Ascending aorta (tissue), 2 donors: ENCODE measurements at places on chromosomes 4 and X.

DNA sequence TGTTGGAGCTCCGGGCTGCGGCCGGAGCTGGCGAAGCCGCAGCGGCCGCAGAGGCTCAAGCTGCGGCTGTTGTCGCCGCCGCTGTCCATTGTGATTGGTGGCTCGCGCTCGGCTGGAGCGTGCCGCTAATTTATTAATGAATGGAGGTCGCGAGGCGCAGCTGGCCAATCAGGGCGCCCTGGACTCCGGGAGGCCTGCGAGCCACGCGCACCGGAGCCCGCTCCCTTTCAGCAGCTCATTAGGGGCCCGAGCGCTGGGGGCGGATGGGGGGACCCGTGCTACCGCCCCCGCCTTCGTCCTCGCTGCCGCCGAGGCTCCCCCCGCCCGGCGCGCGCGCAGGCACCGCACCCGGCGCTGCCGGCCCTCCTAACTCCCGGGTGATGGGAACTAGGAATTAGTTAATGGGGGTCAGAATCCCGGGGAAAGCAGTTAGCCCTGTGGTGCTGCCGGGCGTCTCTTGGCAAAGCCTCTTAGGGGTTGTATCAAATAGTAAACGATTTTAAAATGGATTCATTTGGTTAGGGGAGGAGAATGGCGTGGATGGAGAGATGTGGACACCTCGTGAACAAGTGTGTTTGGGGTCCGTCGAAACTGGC, 589 bp upstream of the NEUROG2 start:
- DNase-seq: no peak

- no peak for DNase-seq
Measured at GRCh38 chrX:153667956-153668396, 5.6 kb downstream of the PNCK start.

DNA sequence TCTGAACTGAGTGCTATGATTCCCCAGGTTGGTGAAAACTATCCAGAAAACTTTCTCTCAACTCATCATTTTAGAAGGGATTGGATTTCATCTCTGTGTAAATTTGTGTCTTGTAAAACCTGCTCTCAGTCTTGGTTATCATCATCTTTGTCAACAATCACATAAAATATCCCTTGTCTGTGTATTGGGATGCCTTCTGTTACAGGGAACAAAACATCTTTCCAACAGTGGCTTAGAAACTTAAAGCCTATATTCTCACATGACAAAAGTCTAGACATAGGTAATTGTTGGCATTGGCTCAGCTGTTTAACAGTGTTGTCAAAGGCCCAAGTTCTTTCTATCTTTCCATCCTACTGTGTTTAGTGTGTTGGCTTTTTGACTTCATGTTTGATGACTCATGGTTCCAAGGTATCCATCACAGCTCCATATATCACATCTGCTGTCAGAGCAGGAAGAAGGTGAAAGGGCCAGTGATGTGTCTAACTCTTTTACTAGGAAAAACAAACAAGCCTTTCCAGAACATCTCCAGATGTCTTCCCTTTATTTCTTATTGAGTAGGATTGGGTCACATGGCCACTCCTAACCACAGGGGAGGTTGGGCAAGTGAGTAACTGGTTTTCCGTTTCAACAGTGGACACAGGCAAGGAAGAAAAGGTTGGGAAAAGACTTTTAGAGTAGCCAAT, 65.0 kb downstream of the PHEX start:
- DNase-seq: no peak

DNA sequence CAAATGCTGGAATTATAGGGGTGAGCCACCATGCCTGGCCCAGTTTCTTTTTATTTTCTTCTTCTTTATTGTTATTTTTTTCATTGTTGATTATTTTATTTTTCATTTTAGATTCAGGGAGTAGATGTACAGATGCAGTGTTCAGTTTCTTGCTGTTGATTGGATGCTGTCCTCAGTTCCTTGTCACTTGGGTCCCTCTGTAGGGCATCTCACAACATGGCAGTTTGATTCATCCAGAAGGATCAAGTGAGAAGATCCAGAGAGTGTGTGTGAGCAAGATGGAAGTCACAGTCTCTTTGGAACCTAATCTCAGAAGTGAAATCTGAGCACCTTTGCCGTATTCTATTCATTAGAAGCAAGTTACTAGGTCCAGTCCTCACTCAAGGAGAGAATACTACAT, 20.9 kb downstream of the HMGB3 start:
- no peak for DNase-seq

DNA sequence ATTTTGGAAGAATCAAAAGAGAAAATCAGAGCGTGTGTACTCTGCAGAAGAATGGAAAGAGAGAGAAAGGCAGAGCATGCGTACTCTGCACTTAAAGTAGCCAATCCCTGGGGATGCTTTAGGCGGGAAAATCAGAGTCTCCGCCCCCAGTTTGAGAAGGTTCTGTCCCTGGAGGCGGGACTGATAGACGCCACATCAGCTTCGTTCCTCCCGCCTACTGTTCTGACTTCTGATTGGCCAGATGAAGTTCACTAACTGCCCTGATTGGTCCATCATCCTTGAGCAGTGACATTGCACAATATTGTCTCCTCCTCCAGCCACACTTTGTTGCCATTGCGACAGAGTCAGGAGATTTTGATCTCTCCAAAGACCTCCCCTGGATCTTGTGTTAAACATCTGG, 23.8 kb downstream of the SSX1 start:
- no peak for DNase-seq

GRCh38 chrX:44224760-44225159, 118.7 kb downstream of the EFHC2 start:
- no peak for DNase-seq

DNA sequence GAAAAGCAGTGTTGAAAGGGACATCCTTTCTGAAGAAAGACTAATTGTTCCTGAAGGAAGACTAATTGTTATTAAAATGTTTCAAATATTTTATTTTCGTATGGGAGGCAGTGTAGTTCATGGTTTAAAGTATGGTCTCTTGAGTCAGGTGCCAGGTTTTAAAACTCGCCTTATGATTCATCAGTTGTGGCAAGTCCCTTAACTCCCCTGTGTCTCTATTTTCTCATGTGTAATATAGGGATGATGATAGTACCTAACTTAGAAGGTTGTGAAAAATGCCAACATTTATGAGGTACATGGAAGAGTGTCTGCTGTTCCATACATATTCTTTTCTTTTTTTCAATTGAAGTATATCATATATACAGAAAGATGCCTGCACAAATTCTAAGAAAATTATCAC, 414.2 kb upstream of the DIPK2B start:
- DNase-seq: no peak

DNA sequence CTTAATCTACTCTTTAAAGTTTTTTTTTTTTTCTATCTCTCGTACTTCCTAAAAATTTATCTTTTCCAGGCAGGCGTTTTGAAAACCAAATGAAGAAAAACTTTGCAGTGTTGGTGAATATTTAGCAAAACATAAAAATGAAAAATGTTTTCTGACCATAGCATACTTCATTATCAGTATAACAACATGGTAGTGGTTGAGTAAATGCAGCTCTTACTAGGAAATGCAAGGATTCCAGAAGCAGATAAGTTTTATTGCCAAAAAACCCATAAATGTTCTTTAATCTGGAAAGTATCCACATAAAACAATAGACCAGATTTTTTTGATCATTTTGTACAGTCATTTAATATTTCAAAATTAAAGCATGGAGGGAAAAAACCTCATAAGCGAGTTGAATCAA, 136.9 kb upstream of the GUCY1A1 start:
- DNase-seq: no peak

DNA sequence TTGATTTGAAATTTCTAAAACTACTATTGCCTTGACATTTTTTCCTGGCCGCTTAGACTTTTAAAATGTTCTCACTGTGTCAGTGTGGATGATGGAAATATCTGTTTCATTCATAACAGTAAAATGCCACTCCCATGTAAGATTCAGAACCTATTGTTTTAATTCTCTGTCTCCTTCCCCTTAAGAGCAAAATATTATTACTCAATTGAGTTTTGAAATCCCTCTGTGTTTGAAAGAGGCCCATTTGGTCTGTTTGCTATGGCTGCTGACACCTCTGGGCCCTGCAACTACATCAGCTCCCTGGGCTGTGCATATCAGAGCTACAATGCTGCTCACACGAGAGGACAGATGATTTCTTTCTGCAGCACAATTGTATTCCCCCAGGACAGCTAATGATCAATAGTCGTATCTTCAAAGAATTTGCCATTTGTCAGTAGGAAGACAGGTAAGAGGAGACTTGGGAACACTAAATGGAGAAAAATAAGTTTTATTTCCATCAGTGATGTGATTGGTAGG, 388.0 kb upstream of the GALNT7 start:
- DNase-seq: no peak

DNA sequence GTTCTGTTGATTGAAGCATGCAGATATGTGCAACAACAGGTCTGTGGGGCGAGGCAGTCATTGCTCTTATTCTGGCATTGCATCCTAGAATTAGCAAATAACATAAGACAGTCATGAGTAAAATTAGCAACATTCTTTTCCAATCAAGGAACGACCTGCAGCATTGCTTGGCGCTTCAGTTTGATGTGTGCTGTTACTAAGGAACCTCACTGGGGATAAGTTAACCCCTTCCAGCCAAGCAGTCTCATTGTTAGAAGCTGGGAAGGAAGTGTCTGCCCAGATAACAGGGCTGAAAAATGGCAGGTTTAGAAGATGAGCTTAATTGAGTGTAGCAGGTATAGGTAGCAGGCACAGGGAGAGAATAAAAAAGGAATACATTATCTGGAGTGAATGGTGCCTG, 55.4 kb downstream of the RBM46 start:
- no peak for DNase-seq

DNA sequence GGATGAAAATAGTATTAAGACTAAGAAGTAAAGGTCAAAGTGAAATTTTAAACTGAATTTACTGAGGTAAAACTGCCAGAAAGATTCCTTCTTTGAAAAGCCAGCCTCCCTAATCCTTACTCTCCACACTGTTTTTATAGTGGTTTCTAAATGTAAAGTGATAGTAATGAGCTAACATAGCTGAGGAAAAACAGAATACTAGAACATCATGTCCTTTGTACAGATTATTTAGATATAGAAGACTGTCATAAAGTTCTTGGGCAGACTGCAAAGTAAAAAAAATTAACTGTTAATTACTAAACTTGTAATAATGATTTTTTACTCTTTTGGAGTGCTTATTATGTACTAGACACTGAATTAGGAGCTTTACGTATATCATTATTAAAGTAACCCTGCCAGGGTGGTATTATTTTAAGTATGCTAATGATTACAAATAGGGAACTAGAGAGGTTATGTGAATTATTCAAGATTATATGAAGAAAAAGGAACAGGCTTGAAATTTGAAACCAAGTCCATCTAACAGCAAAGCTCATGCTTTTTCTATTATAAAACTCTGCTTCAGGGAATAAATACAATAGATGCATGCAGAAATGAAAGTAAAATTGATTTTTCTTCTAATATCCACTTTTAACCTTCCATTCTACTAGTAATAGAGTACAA, 150.5 kb downstream of the TBCK start:
- no peak for DNase-seq

GRCh38 chr4:182427554-182427953, 184.4 kb downstream of the TENM3 start:
- no peak for DNase-seq
